NCI-H1048 (cell line): ENCODE measurements at places on chromosomes 7 and 10.

GRCh38 chr10:94320285-94320914 lies 42.3 kb downstream of the NOC3L start:
- DNase-seq = peak; percentile 6

DNA sequence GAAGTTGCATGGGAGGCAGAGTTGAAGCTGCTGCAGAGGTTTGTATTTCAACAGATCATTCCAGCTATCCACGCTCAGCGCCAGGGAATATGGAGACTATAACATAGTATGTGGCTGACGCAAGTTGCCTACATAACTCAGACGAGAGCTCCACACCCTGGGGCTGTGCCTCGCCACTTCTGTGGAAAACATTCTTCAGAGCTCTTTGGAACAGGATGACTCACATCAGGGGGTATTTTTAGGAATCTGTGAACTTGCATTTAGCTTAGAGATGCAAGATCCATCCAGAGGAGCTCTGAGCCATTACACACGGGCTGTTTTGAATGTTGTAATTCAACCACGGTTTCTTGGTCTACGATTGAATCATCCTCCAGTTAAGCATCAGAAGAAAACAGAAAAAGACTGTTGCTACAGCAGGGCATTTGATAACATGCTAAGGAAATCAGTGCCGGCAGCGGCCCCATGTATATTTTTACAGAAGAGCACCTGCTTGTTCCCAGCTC lies 481.5 kb upstream of the AKR1E2 start:
- DNase-seq = no peak

DNA sequence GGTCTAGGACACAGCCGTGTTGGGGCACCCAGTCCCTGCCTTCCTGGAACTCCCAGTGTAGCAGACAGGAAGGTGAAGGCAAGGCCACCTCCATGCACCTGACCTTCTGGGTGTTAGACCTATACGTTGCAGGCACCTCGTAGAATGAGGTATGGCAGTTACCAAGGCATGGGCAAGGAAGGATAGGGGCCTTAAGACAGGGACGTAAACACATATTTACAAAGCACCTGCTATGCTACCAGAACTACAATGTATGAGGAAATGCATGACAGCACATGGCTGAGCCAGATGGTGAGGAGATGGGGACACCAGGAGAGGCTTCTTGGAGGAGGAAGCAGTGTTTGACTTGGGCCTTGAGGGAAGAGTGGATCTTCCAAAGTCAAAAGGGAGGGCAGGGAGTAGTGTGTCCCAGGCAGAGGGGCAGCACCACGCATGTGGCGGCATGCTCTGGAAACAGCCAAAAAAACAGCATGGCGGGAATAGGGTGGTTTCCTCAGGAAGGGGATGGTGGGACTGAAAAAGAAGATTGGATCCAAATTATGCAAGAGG lies 231.2 kb downstream of the FANK1 start:
- DNase-seq = no peak

DNA sequence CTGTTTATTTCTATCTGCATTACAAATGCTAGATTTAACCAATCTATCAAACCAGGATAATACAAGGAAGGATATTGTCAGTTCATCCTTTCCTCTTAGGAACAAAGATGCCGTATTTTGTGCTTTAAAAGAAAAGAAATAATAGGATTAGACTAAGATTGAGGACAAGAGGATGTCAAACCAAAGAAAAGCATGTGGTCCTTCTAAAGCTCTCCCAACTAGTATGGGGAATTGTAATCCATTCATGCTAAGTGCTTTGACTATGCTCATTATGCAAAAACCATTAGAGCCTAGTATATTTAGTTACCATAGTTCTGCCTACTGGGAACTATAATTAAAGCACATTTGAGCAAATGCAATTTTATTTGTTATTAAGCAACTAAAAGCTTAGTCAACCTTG lies 280.2 kb downstream of the GRM8 start:
- DNase-seq = no peak

DNA sequence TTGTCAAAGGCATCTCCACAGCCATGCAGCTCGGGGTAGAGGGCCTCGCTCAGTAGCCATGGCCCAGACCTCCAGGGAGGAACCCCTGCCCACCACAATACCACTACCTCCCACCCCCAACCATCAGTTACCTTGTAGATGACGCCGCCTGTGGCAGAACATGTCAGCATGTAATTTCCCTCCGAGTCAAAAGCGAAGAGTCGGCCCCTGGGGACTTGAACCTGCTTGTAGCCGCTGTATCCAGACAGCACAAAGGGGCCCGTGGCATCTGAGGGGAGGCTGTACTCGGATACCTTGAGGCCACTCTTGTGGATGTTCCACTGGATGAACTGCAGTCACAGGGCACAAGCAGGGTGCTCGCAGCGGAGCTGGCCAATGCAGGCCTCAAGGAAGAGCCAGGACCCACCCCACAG lies 16.3 kb upstream of the CYREN start:
- DNase-seq = no peak

DNA sequence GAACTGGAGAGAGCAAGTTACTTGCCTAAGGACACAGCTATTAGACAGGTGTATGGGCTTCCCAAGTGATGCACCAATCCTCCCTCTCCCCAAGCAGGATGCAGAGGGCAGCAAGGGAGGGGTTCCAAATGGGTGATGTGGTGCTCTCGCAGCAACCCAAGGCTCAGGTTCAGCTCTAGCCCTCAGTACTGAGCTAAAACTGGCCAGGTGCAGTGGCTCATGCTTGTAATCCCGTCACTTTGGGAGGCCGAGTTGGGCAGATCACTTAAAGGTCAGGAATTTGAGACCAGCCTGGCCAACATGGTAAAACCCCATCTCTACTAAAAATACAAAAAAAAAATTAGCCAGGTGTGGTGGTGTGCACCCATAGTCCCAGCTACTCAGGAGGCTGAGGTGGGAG lies 40.7 kb downstream of the GPRIN2 start:
- DNase-seq = no peak

DNA sequence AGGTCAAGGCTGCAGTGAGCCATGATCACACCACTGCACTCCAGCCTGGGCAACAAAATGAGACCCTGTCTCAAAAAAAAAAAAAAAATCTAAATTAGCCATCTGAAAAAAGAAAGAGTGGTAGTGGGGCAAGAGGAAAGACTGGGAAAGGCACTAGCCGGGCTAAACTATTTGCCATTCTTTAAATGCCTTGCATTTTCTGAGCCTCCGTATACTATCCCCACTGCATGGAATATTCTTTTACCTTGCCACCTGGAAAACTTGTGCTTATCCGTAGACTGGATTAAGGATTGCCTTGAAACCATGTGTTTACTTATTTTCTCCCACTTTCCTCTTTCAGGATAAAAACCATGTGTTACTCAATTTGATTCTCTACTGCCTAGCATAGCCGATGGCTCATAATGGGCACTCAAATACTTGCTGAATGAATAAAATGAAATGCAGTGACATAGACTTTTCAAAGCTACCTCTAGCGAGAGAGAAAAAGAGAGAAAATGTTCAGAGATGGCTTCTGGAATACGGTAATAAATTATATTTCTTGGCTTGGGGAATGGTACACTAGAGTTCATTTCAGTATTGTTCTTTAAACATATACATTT lies 30.6 kb downstream of the HYCC1 start:
- no peak for DNase-seq

- DNase-seq = no peak
Observed at GRCh38 chr7:100441641-100442535, 5.6 kb upstream of the PPP1R35 start.

- DNase-seq = peak; percentile 36
Observed at GRCh38 chr7:27199849-27200760, at the start of gene HOXA13. TSS of gene HOXA13 (minus strand) at chr7:27200091. CDS start at chr7:27200077, 14 bp downstream.

DNA sequence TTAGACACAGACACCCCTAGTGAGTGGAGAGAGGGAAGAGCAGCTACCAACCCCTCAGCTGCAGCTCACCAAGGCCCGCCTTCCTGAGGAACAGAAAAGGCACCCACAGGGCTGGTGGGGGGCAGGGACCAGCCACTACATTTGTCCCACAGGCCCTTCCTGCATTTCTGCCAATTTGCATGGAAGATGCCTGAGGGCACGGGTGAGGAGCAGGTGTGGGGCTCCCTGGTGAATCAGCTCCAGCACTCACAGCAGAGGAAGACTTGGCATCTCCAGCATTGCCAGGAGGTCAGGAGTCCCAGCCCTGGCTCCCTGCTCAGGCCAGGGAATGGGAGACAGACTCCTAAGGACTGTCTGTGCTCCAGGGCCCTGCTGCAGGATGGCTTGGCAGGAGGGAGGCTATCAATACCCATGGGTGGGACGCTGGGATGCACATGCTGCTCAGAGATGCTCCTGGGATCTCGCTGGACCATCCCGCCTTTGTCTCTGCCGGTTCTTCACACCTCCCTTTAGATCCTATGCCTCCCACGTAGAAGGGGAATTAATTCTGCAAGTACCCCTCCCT lies 109.7 kb downstream of the SLIT1 start:
- DNase-seq = no peak

GRCh38 chr7:150442811-150443210 lies 7.6 kb upstream of the GIMAP8 start:
- no peak for DNase-seq

GRCh38 chr7:39430909-39431641 lies 135.1 kb upstream of the YAE1 start:
- no peak for DNase-seq

- DNase-seq = peak; percentile 20
Observed at GRCh38 chr7:51067757-51068156, 248.9 kb downstream of the COBL start.

GRCh38 chr7:85004402-85004801 lies 182.5 kb downstream of the SEMA3D start:
- no peak for DNase-seq

DNA sequence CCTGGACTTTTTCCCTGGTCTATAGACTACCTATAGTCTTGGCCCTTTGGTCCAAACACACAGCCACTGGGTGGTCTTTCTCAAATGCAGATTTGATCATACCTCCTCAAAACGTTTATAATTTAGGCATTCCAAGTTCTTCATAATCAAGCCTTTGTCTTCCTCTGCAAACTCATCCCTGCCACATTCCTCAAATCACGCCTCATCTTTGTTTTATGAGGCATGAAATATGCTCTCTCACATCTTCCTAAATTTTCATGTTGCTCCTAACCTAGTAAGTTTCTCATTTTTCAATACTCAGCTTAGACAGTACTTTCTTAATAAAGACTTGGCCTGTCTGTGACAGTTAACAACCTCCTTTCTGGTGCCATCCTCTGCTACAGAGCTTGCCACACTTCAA lies 10.9 kb upstream of the HERC4 start:
- no peak for DNase-seq

DNA sequence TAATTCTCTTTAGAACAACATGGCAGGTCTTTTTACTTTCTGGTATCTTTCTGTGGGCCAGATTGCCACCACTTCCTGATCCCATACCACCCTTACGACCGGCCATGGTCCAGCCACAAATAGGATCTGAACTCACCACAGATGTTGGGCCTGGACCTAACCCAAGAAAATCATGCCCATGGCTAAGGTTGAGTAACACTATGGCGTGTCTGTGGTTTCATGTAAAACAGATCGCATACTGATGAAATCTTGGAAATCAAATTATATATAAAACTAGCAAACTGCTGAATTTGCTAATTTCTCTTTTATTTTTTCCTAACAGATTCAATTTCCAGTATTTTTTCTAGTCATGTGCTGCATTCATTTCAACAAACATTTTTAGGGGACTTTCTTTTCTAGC lies 77.2 kb downstream of the CH25H start:
- no peak for DNase-seq

DNA sequence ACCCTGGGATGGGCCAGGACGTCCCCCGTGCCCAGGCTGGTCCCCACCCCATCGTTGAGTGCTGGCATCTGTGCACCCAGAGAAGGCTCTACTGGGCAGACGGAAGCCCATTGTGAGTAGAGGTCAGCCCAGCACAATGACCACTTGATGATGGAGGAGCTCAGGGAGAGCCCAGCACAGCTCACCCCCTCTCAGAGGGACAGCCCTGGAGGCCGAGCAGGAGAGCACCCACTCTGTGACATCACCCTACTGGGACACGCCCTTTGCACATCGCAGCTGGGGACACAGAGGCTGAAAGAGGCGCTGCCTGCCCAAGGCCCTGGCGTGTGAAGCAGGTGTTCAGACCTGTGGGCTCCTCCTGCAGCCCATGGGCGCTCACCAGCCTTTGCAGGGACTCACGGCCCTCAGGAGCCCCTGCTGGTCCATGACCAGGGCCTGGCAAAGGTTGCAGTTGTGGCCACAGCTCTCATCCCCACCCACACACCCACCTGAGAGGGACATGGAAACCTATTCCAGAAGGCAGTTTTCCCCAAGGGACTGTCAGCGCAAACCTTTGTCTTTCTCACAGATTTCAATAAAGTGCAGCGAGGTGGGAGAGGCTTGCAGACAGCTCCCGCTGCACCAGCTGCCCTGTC lies 67.2 kb upstream of the PPP2R2D start:
- DNase-seq = no peak

DNA sequence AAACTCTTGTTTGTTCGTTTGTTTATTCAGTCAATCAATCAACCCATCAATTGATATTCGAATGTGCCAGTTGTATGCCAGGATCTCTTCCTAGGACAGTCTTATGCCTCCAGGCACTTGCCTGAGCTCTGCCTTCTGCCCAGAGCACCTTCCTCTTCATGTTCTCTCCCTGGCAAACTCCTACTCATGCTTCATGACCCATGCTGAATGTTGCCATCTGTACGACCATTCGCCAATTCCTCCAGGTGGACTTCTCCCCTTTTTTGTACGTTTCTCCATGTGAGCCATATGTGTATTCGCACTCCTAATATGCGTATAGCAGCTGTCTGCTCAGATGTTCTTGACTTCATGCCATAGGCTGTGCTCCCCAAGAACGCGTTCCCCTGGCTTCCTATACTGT lies 142.7 kb downstream of the C10orf105 start:
- no peak for DNase-seq

- no peak for DNase-seq
Observed at GRCh38 chr7:38296059-38296857, 22.8 kb upstream of the TARP start.

GRCh38 chr10:101035916-101036702 lies 5.1 kb downstream of the SFXN3 start:
- no peak for DNase-seq

- no peak for DNase-seq
Observed at GRCh38 chr7:2798669-2799068, 45.4 kb downstream of the GNA12 start.

GRCh38 chr10:131221632-131222277 lies 89.8 kb downstream of the TCERG1L start:
- no peak for DNase-seq

GRCh38 chr7:108722561-108722960 lies 152.9 kb downstream of the DNAJB9 start:
- DNase-seq = no peak

- DNase-seq = no peak
Observed at GRCh38 chr7:16594061-16594460, 51.5 kb downstream of the ANKMY2 start.

- DNase-seq = no peak
Observed at GRCh38 chr7:21500117-21500832, 42.6 kb upstream of the DNAH11 start.

GRCh38 chr7:77702968-77703472 lies 6.8 kb downstream of the RSBN1L start:
- no peak for DNase-seq

GRCh38 chr7:120925392-120925791 lies 25.2 kb upstream of the ING3 start:
- DNase-seq = no peak

- DNase-seq = no peak
Observed at GRCh38 chr10:35578618-35578956, 26.6 kb upstream of the GJD4 start.

- DNase-seq = no peak
Observed at GRCh38 chr7:142168746-142169145, 57.2 kb downstream of the MGAM2 start.

- no peak for DNase-seq
Observed at GRCh38 chr7:30684351-30684750, 2.1 kb upstream of the CRHR2 start.

GRCh38 chr7:98284335-98285036 lies 3.0 kb downstream of the BRI3 start:
- no peak for DNase-seq

- no peak for DNase-seq
Observed at GRCh38 chr7:26560526-26561256, 269.0 kb downstream of the SNX10 start.
